ENCODE measurements at places on chromosomes 12 and 14.

DNA sequence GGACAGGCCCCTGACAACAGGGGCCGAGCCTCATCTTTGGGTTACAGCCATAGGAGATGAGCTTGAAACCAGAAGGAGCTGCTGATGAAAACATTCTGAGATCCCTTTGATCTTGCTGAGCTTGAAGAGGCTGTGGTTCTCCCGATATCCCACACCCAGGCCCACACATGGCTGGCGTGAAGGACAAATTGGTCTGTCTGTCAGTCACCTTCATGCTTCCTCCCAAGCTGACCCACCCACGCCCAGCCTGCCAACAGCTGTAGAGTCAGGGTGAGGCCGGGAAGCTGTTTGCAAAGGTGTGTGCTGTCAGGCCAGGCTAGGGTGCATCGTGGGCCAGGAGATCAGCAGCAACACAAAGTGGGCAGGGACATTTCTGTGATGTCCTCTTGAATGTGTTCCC lies 43.2 kb downstream of the FZD10 start:
- DNase-seq = no peak

GRCh38 chr12:108700833-108701541 lies 30.3 kb downstream of the CORO1C start:
- DNase-seq = no peak

- DNase-seq = no peak
Measured at GRCh38 chr14:104499784-104500760, 79.5 kb upstream of the C14orf180 start.

- no peak for DNase-seq
Measured at GRCh38 chr12:99522456-99522855, 125.1 kb upstream of the GARIN6 start.

DNA sequence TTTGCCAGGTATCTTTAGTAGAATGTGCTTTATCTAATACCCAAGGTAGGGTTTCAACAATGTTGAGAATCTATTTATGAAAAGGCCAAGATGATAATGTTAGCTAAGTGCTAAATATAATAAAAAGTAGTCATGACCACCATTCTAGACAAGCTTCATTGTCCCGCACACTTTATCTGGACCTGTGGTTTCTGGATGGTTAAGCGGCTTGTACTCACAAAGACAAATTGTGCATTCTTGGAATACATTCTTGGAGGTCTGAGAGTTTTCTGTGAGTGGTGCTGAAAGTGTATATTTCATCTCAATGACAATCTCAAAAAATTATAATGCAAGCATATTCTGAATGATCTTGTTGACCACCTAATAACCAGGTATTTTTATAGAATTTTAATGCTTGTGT lies 646.9 kb downstream of the DIO2 start:
- no peak for DNase-seq

- no peak for DNase-seq
Measured at GRCh38 chr12:71303199-71303598, 136.4 kb upstream of the LGR5 start.

DNA sequence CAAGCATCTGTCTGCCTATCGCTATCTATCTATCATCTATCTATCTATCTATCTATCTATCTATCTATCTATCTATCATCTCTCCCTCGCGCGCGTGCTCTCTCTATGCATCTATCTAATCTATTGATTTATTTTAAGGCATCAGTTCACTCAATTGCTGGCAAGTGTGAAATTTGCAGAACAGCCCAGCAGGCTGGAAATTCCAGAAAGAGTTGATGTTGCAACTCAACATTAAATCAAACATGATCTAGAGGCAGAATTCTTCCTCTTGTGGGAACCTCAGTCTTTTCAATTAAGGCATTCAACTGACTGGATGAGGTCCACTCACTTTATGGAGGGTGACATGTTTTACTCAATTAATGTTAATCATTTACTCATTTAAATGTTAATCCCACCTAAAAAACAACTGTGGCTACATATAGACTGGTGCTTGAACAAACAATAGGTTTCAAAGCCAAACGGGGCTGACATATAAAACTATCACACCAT lies 1210.8 kb downstream of the GALC start:
- DNase-seq = no peak

- no peak for DNase-seq
Measured at GRCh38 chr12:56719056-56719455, 6.0 kb downstream of the NACA start.

DNA sequence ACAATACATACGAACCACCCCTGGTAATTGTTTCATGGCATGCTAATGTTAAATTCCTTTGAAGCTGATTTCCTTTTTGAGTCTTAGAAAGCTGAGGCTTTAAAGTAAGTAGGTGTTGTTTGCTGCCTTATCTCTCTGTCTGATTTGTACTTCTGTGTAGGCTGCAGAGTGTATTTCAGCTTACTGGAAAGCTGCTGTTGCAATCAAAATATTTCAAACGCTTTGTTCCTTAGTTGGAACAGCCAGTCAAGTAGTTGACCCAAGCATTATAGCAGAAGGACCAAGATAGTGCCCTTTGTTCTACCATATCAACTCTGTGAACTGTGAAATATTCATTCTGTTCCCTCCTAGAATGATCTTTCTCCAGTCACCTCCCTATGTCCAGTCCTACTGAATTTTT lies 3.1 kb downstream of the PKP2 start:
- DNase-seq = no peak

DNA sequence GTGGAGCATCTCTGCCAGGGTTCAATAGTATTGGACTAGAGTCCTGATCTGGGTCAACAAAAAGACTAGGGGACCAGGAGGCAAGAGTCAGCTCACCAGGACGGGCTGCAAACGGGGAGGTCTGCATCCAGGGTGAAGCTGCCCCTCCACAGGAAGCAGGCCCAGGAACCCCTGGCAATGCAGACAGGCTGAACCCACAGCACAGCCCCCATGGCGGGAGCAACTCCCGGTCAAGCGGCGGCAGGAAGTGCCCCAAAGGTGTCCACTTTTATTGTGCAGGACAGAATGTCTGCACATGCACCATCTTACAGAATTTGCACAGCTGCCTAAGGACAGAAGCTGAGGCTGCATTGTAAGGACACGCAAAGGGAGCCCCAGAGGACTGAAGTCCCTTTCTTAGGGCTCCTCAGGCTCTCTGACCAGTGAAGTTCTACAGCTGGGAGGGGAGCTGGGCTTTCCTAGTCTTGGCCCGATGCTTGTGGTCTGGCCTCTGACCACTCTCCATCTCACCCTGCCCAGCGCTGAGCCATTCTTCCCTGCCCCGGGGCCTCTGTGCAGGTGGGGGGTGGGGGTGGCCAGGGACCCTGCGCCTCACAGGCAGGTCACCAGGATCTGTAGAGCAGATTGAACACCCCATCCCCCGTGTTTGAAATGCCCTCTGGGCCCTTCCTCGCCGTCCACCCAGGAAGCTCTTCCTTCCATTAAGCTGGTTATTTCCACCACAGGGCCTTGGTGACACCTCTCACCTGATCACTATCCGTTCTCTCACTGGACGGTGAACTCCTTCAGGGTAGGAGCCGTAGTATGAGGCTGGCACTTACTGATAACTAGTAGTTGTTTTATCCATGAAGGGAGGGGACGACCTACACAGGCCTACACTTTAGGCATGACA lies 75.9 kb downstream of the NINJ2 start:
- DNase-seq = no peak

- DNase-seq = no peak
Measured at GRCh38 chr14:96584199-96584906, 82.2 kb downstream of the PAPOLA start.

DNA sequence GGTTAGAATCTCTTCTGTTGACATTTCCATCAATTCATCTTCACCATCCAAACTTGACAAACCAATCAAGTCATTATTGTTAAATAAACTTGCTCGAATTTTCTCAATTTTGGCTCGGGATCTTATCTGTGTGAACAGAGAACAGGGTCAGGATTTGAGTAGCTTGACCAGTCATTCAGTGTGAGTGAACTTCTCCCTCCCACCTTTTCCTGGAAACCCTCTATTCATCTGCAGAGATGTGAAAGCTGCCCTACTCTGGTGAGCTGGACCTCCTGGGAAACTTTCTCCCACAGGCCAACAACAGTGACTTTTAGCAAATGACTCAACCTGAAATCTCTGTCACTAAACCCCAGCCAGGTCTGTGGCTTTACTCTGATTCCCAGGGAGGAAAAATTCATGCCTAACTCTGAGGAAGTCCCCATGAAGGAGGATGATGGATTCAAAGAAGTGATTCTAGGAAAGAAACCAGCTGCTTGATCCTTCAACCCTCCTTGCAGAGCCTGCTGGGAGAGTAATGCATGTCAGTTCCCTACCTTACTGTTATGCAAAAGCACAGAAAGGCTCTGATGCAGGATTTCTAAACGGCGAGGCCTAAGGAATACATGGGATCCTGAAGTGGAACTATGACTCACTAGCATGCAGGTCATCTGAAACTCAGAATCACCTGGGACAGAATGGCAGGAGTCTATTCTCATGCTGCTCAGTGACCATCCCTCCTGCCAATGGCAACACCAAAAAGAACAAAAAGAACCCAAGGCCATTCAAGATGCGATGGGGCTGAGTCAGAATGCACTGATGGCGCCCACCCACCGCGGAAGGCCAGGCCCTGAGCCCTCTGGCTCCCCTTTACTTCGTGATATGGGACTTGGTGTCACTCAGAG lies 58.0 kb downstream of the TRAFD1 start:
- DNase-seq = no peak

DNA sequence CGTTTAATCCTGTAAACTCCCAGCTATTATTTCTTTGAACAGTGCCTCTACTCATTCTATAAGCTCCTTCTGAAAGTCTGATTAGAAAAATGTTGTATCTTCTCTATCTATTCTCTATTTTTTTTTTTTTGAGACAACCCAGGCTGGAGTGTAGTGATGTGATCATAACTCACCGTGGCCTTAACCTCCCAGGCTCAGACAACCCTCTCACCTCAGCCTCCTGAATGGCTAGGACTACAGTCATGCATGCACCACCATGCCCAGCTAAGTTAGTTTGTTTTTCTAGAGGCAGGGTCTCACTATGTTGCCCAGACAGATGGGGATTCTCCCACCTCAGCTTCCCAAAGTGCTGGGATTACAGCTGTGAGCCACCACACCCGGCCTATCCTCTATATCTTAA lies 66.6 kb downstream of the RPS6KA5 start:
- DNase-seq = no peak

- DNase-seq = no peak
Measured at GRCh38 chr12:46456356-46457334, 84.1 kb upstream of the SLC38A2 start.

DNA sequence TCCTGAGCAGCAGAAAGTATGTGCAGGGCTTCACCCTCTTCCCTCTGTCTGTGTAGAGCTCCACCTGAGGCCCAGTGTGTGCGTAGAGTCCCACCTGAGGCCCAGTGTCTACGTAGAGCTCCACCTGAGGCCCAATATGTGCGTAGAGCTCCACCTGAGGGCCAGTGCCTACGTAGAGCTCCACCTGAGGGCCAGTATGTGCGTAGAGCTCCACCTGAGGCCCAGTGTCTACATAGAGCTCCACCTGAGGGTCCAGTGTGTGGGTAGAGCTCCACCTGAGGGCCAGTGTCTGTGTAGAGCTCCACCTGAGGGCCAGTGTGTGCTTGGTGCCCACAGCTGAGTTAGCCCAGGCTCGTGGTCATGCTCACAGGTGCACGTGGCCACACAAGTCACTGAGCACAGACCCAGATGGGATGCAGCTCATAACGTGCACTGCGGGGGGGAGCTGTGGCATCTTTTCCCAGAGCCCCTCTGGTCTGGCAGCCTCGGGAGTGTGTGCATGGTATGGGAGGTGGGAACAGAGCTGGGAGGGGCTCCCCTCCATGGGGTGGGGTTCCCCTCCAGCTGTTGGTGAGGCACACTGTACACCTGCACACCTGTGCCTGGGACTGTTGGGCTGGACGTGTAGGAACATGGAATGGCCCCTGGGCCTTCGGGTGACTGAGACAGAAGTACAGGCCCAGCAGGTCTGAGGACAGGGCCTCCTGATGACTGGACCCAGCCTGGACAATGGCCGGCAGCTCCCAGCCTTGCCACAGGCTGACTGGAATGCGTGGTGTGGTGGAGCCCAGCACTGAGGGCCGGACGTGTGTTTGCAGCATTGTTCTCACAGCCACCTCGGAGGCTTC lies 20.1 kb downstream of the PACS2 start:
- DNase-seq = no peak

GRCh38 chr12:96036765-96037455 lies 1.5 kb upstream of the LTA4H start:
- DNase-seq = no peak

DNA sequence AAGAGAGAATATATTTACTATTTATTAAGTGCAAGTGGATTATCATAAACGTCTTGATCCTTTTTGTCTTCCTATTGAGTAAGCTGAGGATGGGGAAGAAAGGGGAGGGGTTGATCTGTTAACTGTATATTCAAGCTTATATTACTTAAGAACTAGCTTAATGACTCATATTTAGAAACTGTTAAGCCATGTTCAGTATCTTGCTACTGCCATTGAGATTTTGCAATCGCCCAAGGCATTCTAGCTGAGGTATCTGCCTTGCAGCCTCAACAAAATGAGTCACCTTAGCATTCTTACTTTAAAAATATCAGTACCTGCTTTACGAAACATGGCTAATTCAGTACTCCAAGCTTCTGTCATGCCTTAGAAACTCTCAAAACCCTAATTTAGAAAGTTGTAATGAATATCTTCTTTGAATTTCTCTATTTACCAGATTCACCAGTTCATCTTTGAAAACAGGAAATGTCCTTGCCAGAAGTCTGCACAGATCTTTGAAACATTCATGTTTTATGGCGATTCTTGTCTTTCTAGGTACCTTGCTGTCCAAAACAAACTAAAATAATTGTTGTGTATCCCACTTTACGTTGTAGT lies 76.1 kb downstream of the ALG10B start:
- DNase-seq = no peak

All from GM04504 (cell line).